ENCODE measurements at places on chromosomes 5 and 9.

DNA sequence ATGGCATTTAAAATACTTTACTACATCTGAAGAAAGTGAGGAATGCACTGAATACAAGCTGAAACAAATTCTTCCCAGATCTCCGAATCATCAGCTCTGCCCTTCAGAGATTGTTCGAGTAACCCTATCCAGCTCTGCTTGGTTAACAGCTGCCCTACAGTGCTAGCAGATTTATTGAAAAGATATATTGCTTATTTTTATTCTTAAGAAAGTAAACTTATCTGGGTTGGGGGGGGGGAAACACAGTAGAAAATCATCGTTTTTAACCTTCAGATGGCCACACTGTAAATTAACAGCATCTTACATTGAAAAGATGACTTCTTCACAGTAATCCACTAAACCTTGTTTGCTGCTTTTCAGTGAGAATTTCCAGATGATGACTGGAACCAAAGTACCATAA lies 210.8 kb downstream of the NFIB start:
- no peak for DNase-seq

- DNase-seq = no peak
Observed at GRCh38 chr9:7342736-7343135, 456.8 kb downstream of the DMAC1 start.

DNA sequence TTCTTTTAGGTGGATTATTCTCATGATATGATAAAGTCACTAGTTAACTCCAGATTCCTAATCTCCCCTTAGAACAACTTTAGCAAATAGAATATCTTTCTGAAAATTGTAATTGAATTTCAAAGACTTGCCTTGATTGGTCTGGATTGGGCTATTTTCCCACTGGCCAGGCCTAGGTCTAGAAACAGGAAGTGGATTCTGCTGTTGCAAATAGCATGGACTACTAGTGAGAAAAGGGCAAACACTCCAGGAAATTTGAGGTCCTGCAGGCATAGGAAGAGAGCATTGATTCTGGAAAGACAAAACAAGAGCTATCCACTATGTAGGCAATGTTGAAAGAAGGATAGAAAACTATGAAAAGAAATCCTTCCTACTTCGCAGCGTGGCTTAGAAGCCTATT lies 113.4 kb downstream of the KCTD16 start:
- DNase-seq = no peak

GRCh38 chr5:157502143-157502647 lies 42.2 kb downstream of the NIPAL4 start:
- no peak for DNase-seq

DNA sequence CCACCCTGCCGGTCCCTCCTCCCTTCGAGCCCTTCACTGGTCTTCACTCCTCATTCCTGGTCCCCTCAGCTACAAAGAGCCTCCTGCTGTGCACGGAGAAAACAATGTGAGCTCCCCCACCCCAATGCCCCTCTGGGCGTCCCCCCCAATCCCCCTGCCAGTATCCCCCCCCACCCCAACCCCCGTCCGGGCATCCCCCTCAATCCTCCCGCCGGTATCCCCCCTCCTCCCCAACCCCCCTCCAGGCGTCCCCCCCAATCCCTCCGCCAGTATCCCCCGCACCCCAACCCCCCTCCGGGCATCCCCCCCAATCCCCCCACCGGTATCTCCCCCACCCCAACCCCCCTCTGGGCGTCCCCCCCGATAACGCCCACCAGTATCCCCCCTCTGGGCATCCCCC lies 42.8 kb downstream of the EXD3 start:
- no peak for DNase-seq

- DNase-seq = no peak
Observed at GRCh38 chr5:2900360-2900759, 148.9 kb upstream of the IRX2 start.

All from stimulated activated CD4-positive, alpha-beta T cell treated with anti-CD3 and anti-CD28 coated beads, Interleukin-15, amount 100 ng/mL, for 24 hours (primary cell).